ENCODE measurements at places on chromosomes 2 and 18. TPM values are rescaled to one million over a fixed set of nuclear protein-coding genes. Genes with fewer than 3 reads are reported as not detected.

DNA sequence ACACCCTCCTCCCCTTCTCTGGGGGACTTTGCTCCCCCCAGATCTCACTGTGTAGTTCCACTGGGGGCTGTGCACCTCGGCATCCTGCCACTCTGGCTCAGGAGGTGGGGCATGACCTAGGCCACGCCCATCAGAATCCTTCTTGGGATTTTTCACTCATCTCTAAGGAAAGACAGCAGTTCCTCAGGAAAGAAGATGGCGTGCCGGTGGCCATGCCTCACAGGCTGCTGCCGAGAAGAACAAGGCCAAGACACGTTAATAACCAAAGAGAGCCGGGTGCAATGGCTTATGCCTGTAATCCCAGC lies 3.2 kb downstream of the NMUR1 start:
- no peaks in the 10 kb centered on the region for H3K4me1 ChIP-seq
- H3K27ac ChIP-seq: no peak overlapping the region
- H3K27me3 ChIP-seq: peaks cover 4% of the 10 kb centered on the region
- DNase-seq: no peak
- no peaks in the 10 kb centered on the region for H3K36me3 ChIP-seq

- DNase-seq: no peak
- H3K36me3 ChIP-seq: no peaks in the 10 kb centered on the region
- no peaks in the 10 kb centered on the region for H3K4me1 ChIP-seq
- H3K27ac ChIP-seq: no peak overlapping the region
Measured at GRCh38 chr18:79766308-79766707, 31.4 kb upstream of the KCNG2 start.

DNA sequence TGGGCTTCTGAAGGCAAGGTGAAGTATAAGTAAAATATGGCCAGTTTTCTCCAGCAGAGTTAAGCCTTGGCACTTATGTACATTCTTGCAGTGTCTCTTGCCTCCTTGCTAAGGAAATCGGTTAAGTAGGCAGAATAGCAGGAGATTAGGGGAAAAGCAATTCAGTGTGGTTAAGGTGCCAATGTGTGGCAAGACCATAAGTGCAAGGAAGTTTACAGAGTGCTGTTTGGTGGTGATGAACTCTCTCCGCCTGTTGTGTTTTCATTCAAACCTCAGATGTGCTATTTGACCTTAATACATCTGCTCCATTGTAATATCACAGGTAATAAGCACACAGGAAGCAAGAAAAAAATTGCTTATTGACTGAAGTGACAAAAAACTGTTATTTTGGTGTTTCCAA lies 156.1 kb downstream of the MGAT5 start:
- no peak overlapping the region for H3K27ac ChIP-seq
- no peaks in the 10 kb centered on the region for H3K36me3 ChIP-seq
- DNase-seq: no peak
- no peaks in the 10 kb centered on the region for H3K4me1 ChIP-seq
- no peak overlapping the region for H3K4me3 ChIP-seq

SPC25 gene
- total RNA-seq: not detected

NT5DC4 gene
- total RNA-seq: not detected

VIT gene
- not detected for total RNA-seq

CRACDL gene
- total RNA-seq: 0.12 TPM

SERPINB13 gene
- total RNA-seq: not detected
